ENCODE measurements at places on chromosomes 16 and 17.
A peak's percentile ranks its signal among the peaks of the same experiment; 100 is the strongest.

DNA sequence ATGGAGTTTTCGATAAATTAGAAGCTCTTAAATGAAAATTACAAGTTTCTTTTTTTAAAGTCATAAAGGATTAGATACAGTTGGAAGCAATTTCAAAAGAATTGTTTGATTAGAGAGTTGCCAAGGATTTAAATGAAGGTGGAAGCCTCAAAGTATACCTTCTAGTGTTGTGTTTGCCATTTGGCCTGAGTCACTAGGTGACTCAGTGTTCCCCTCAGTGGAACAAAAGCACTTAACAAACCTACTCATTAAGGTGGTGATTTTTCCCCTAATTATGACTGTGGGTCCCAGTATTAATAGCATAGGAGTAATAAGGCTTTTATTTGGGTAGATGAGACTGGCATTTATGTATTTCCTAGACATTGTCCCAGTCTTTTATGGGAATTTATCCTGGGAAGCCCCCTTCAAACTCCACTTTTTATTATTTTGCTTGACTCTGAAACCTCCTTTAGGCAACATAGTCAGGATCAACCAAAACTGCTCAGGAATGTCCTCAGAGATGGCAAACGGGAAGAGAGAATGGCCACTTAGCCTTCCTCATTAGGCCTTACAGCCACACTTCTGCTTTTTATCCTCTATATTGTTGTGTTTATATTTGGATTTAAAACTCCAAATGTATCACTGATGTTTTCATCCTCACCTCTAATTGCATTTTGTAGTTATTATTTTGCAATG is 161.0 kb downstream of the FTO start:
- peak; percentile 32 for DNase-seq

GRCh38 chr17:60134396-60135150 is 15.2 kb upstream of the CA4 start:
- peak; percentile 30 for DNase-seq

- peak; percentile 33 for DNase-seq
These were observed 34.6 kb downstream of the PLCG2 start for GRCh38 chr16:81813648-81814047.

DNA sequence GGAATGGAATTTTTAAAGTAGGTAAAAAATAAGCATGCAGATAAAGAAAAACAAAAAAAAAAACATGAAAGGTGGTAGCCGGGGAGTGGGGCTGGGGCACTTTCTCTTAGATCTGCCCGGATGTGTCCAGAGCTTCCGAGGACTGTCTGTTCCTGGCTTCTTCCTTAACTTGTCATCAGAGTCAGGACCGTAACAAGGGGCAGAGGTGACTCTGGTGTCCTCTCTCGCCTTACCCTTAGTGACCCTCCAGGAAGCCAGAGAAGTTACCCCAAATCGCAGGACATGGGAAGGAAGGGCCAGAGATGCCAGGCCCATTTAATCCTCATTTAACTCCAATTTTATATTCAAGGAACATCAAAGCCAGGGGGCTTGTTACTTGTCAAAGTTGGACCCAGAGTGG is 115.5 kb downstream of the ABCC6 start:
- DNase-seq = no peak

GRCh38 chr16:65120831-65121721 is 787 bp downstream of the CDH11 start:
- no peak for DNase-seq

DNA sequence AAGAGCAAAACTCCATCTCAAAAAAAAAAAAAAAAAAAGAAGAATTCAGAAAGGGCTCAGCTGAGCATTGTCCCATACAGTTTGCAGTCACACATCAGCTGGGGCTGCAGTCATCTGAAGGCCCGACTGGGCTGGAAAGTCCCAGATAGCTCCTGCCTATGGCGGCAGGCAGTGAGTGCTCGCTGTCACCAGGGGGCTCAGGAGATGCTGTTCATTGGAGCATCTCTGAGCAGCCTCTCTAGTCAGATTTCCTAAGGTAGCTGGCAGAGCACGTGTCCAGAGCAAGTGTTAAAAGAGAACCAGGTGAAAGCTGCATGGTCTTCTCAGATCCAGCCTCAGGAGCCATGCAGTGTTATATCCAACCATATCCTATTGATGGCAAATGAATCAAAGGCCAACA is 75.8 kb downstream of the WSCD1 start:
- DNase-seq = no peak

DNA sequence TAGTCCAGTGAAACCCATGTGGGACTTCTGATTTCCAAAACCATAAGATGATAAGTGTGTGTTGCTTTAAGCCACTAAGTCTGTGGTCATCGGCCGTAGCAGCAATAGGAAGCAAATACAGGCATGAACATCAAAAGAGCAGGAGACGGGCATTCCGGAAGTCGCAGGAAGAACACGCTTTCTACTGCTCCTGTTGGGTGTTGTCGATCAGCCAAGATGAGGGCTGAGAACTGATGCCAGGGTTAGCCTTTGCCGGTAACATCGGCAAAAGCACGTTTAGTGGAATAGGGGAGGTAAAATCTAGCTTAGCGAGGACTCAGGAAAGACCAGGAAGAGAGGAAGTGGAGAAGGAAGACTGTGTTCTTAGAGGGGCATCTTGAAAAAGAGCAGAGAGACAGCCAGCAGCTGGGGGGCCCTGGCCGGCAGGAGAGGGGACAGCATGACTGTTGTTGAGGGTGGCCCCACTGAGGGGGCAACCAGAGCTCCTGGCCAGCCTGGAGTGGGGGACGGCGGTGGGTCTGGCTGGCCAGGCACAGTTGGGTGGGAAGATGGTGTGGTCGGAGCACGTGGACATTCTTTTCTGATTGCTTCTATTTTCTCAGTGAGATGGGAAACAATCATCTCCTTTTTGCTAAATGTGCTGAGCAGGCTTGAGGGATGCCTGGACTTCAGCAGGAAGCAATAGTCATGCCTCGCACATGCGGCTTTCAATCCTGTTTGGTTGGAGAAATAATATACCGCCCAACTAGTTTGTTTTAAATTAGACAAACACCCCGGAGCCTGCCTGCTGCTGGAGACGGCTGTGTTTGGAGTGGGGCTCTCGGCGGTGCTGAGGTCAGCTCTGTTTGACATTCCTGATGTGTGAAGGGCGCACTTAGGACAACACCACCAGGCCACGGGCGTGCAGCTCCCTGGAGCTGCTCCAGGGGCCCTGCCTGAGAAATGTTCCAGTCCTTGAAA is 109.9 kb downstream of the METRNL start:
- no peak for DNase-seq

GRCh38 chr17:28553000-28553505 is 629 bp upstream of the UNC119 start:
- no peak for DNase-seq

- peak; percentile 1 for DNase-seq
These were observed 16.5 kb downstream of the ZNF18 start for GRCh38 chr17:11980813-11981212.

- peak; percentile 71 for DNase-seq
These were observed 55.1 kb downstream of the RPTOR start for GRCh38 chr17:80599546-80600305.

DNA sequence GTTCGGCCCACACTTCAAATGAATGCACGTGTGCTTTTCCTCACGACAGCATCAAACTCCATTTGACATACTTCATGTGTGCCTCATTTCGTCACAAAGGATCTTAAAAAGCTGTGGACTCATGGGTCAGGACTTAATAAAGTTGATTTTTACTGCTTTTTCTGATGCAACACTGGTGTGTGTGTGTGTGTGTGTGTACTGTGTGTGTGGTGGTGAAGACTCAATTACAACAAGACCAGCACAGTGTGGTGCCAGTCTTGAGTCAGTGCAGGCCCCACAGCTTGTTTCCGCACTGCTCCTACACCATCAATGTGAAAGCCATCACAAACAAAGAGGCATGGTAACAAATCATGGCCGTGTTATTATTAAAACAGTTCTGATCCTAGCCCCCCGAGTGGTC is 17.7 kb downstream of the CDIP1 start:
- no peak for DNase-seq

- DNase-seq = no peak
These were observed 8.1 kb upstream of the NAGLU start for GRCh38 chr17:42527932-42528331.

GRCh38 chr17:39462631-39463375 is 1.5 kb downstream of the CDK12 start:
- DNase-seq = peak; percentile 30

GRCh38 chr17:53133876-53134275 is 688.9 kb upstream of the KIF2B start:
- no peak for DNase-seq

GRCh38 chr16:87806641-87807546 is 41.1 kb upstream of the KLHDC4 start:
- peak; percentile 75 for DNase-seq
